Stimulated activated CD8-positive, alpha-beta memory T cell treated with anti-CD3 and anti-CD28 coated beads, Interleukin-15, amount 100 ng/mL, for 24 hours (primary cell): ENCODE measurements at places on chromosomes 7 and 10.

DNA sequence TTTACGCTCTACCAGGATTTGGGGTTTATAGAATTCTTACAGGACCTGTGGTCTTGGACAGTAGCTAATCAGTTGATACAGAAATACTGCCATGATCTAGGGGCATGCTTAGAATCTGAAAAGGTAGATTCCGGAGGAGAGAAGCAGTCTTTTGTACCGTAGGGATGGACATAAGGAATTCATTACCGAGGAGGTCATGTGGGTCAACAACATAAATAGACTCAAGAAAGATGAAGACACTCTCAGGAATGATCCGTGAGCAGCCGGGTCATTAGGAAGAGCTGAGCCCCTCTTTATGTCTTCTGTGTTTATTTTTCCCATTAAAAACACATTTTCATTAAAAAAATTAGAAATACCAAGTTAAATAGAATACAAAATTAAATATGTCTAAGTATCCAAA lies 160.1 kb upstream of the TNS3 start:
- DNase-seq, result no peak

- DNase-seq, result no peak
Measured at GRCh38 chr10:101570428-101571270, 17.4 kb downstream of the POLL start.

- no peak for DNase-seq
Measured at GRCh38 chr10:97514344-97514743, 15.6 kb downstream of the UBTD1 start.

- DNase-seq, result no peak
Measured at GRCh38 chr7:33091641-33092191, 17.5 kb downstream of the RP9 start.
